Ammon's horn (tissue), 1 donor: ENCODE measurements at places on chromosomes 4 and X.

DNA sequence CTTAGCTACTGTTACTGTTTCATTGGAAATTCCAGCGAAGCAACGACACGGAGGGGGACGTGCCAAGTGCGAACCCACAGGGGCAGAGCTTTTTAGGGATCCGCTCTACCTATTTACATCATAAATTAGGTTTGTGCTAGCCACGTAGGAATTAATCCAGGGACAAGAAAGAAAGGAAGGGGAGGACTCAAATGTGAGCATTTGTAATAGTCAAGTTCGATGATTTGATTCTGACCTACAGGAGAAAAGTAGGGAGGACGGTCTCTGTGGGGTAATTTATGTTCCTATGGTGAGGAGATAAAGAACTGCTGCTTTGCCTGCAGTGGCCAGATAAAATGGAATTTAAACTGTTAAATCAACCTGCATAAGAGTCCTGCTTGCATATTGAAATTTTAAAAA lies 1.7 kb downstream of the INTS6L start:
- DNase-seq: no peak

- DNase-seq: peak; percentile 79
These were observed 44.3 kb downstream of the IL21 start for GRCh38 chr4:122576261-122577188.

- DNase-seq: no peak
These were observed 7.1 kb downstream of the CLOCK start for GRCh38 chr4:55539658-55540057.

GRCh38 chr4:55177461-55177860 lies 52.1 kb upstream of the KDR start:
- DNase-seq: no peak

DNA sequence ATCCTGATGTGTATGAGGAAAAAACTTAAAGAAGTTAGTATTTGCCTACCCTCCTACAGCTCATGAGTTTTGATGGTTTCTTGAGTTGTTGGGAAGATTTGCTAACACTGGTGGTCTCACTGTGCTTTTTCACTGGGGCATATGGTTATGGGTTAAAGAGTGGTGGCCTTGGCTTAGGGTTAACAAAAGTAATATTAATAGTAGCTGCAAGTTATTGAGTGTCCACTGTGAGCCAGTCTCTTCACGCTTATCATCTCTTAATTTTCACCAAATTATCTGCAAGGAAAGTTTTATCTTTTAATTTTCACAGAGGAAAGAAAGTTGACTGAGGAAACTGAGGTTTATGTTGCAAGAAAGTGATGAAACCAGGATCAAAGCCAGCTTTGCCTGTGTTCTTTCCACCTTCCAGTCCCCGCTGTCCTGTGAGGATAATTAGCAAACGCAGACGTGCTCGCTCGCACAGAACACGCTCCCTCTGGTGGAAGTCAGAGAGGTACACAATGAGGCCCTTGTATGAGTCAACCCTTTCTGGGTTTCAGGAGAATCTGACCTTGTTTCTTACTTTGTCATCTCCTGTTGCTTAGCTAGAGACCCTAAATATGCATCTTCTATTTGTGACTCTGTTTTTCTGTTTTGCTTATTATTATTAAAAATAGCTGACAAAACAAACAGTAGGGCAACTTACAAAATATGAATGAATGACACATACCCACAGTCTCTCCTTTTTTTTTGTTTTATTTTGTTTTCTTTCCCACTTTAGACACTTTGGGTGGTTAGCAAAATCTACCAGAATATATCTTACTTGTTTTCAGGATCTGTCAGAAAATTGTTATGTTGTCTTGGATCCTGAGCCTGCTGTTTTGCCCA lies 94.3 kb downstream of the DDIT4L start:
- peak; percentile 69 for DNase-seq

DNA sequence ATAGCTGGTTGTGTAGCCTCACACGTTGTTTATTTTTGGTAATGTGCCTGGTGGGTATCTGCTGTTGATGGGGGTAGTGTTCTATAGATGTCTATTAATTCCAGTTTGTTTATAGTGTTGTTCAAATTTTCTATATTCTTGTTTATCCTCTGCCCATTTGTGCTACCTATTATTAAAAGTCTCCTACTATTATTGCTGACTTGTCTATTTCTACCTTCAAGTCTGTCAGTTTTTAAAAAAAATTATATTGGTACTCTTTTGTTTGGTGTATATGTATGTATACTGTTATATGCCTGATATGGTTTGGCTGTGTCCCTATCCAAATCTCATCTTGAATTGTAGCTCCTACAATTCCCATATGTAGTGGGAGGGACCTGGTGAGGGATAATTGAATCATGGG lies 578.6 kb downstream of the PCDH7 start:
- no peak for DNase-seq

DNA sequence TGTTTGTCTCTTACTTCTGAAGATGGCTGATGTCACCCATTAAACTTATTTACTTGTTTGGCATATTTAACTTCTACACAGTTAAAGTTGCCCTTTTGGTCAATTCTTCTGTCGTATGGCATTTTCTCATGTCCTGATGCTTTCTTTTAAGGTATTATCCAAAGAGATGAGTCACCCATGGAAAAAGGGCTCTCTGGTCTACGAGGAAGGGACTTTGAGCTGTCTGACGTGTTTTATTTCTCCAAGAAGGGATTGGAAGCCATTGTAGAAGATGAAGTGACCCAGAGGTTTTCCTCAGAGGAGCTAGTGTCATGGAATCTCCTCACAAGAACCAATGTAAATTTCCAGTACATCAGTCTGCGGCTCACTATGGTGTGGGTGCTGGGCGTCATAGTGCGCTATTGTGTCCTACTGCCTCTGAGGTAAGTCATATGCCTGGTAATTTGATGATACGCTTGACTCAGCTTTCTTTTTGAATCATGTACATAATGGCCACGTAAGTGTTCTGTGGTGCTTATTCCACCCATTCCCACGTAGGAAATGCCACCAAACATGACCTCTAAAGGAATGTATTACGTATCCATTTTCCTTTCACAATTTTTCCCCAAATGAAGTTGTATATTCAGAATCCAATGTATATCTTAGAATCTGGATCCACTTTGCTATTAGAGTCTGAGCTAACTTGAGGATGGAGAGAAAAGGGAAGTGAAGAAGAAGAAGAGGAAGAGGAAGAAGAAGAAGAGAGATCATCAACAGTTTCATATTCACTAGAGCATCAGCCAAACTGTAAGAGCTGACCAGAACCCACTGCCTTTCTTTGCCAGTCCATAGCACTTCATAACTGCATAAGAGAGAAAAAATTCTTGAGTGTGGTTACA lies 45.7 kb downstream of the GPAT3 start:
- DNase-seq: no peak

DNA sequence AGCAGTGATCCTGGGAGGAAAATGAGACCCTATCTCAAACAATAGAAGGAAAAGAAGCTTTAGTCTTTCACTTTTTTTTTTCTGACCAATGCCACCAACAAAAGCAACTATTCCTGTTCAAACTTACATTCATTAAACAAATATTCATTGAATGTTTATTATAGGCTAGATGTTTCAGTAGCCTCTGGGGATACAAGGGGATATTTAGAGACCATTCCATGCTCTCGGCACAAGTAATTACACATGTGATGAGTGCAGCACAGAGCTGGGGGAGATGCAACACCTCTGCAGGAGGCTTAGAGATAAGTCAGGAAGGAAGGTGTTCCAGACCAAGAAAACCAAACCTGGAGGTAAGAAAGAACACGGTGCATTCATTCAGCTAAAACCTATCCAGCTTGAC lies 68.3 kb downstream of the PALLD start:
- DNase-seq: no peak

DNA sequence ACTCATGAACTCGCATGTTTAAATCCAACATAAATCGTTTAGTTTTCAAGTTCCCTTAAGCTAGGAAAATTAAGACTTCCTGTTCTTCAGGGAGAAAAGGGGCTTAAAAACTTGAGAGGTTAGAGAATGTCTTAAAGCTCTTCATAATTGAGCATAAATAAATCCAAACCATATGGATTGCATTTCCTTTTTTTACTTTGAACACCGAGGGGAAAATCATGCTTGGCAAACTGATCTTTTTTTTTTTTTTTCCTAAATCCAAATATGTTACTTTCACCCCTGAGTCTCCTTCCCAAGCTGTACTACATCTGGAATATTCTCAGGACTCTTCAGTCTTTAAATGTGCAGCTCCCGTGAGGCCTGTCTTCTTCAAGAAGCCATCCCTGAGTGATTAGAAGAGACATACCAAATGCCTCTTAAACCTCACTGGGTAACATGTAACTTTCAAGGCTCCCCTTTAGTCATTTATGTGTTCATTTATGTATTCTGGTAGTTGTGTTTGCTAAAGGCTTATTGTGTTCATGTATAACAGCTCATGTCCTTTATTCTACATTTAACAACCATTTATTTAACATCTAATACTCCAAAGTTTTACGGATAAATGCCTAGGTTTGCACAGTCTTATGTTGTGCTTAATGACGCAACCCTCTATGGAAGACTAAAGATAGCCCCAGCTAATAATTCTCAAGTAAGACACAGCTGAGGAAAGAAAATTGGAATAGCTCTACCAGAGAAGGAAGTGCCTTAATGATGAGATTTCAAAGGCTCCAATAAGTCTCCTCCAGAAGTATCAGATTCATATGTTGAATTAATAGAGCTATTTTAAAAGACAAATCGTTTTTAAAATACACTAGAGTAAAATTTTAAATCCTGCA lies 107.0 kb downstream of the AGTR2 start:
- DNase-seq: no peak

- no peak for DNase-seq
These were observed 195.3 kb upstream of the LNX1 start for GRCh38 chr4:53786632-53787031.

GRCh38 chr4:170388255-170388654 lies 298.5 kb upstream of the AADAT start:
- no peak for DNase-seq

GRCh38 chr4:108224611-108225053 lies 55.9 kb upstream of the LEF1 start:
- no peak for DNase-seq

DNA sequence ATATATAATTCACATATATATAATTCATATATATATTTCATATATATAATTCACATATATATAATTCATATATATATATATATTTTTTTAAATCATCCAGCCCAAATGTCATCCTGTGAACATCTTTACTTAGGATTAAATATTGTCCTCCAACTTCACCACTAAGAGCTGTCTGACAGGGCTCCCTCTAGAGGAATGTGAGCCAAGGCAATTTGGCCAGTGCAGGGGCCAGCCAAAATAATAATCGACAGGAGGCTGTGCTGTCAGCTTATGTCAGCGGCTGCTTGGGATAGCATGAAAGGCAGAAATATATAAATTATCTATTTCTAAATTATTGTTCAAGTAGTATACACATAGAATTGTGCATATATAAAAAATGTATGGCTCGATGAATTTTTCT lies 29.5 kb downstream of the EGFL6 start:
- DNase-seq: no peak

- DNase-seq: no peak
These were observed 125.8 kb upstream of the RXFP1 start for GRCh38 chr4:158395889-158396288.

DNA sequence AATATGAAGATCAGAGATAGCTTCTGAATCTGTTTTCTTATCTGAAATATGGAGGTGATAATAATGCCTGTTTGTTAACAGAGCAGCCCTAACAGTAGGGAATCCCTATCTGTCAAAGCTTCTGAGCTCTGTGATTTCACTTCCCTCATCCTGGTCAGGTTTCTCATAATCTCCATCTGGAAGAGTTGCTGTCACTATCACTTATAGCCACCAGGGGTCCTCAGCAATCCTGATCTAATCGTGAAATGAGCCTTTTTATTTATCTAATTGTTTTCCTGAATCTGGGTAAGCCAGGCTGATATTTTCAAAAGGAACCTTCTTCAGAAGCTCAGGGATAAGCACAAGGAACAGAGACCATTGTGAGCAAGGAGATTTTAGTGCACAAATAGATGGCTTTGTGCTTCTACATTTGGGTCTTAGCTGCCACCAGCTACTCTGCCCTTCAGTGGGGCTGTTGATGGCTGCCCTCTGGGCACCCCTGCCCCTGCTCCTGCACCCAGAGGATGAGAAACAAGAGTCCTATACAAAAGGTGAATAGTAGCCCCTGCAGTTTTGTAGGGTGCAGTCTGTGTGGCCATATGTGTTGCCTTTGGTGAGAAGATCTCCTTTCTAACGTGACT lies 196.4 kb upstream of the RADX start:
- peak; percentile 24 for DNase-seq

DNA sequence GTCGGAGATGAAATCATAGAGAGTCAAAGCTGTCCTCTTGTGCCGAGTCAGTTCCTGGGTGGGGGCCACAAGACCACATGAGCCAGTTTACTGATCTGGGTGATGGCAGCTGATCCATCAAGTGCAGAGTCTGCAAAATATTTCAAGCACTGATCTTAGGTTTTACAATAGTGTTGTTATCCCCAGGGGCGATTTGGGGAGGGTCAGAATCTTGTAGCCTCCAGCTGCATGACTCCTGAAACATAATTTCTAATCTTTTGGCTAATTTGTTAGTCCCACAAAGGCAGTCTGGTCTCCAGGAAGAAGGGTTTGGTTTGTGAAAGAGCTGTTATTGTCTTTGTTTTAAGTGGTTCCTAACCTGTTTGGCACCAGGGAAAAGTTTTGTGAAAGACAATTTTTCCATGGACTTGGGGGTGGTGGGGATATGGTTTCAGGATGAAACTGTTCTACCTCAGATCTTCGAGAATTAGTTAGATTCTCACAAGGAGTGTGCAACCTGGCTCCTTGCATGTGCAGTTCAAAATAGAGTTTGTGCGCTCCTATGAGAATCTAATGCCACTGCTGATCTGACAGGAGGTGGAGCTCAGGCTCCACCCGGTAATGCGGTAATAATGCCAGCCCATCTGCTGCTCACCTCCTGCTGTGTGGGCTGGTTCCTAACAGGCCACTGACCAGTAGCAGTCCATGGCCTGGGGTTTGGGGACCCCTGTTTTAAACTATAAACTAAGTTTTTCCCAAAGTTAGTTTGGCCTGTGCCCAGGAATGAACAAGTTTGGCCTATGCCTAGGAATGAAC lies 29.2 kb downstream of the METAP1 start:
- DNase-seq: no peak
